Spinal cord (tissue), 10 donors: ENCODE measurements at places on chromosomes 5 and 9. TPM values are rescaled to one million over a fixed set of nuclear protein-coding genes. Genes with fewer than 3 reads are reported as not detected.
A peak's percentile ranks its signal among the peaks of the same experiment; 100 is the strongest.

DNA sequence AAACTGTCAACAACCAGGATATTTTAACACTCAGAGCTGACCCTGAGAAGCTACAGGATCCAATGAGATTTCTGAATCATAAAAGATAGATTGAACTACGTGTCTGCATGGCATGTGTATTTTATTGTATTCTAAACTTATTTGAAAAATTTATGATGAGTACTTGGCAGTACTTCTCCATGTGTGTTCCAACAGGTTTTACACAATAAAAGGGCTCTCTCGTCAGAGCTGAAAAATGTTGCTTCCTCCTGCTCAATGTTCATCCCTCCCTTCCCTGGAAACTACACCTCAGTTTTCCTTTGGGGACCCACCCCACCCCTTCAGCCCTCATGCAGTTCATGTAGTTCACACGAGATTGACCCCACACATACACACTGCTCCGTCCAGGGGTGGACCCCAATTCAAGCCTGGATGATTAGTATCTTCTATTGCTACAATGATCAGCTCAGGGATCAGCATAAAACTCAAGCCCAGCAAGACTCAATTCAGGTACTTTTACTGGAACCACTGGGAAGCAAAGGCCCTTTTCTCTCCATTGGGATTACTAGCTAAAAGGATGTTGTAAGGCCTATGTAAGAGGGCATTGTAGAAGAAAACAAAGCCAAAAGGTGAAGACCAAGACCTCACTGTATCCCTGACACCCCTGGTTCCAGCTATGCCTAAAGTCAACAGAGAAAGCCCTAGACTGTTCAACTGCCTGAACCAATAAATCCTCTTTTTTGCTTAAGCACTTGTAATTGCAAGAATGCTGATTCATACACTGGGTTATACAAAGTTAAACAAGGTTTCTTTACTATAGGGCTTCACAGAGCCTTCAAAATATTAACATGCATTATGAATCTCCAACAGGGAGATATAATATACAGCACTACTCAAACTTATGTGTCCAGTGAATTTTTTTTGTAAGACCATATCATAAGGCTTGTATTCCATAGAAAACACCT, 112.6 kb downstream of the SAXO1 start:
- no peaks in the 10 kb centered on the region for H3K27me3 ChIP-seq
- no peak overlapping the region for H3K27ac ChIP-seq
- H3K36me3 ChIP-seq, result no peaks in the 10 kb centered on the region
- H3K4me1 ChIP-seq, result peaks cover 3% of the 10 kb centered on the region
- no peak overlapping the region for H3K4me3 ChIP-seq

Gene HSPB3
- total RNA-seq, result 0.33 TPM

Gene CDKN2B-AS1
- 0.50 TPM for total RNA-seq

GRCh38 chr9:128770286-128771030, 1.3 kb downstream of the ZER1 start:
- no peaks in the 10 kb centered on the region for H3K27me3 ChIP-seq
- H3K4me3 ChIP-seq, result peak overlapping the region; percentile 92

DNA sequence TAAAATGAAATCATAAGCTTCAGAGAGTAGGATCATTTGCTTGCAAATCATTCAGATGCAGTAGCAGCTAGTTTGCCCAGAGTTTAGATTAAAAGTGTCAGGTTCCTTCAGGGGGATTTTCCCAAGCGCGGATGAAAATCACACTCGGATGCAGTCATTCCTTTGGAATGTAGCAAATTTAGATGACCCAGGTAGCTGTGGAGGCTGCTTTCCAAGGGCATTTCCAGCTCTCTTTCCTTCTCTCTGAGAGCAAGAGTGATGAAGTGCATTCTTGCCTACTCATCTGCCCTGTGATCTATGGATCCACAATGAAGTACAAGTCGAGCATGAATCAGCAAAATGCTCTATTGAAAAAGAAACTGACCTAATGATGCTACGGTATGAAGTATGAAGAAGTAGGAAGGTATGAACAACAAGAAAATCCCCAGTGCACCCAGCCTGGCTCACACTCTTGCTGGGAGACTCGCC, 200.2 kb downstream of the PLK2 start:
- H3K36me3 ChIP-seq, result no peaks in the 10 kb centered on the region
- no peaks in the 10 kb centered on the region for H3K4me1 ChIP-seq
- DNase-seq, result no peak
- H3K27ac ChIP-seq, result no peak overlapping the region
- no peaks in the 10 kb centered on the region for H3K27me3 ChIP-seq
- H3K4me3 ChIP-seq, result no peak overlapping the region

DNA sequence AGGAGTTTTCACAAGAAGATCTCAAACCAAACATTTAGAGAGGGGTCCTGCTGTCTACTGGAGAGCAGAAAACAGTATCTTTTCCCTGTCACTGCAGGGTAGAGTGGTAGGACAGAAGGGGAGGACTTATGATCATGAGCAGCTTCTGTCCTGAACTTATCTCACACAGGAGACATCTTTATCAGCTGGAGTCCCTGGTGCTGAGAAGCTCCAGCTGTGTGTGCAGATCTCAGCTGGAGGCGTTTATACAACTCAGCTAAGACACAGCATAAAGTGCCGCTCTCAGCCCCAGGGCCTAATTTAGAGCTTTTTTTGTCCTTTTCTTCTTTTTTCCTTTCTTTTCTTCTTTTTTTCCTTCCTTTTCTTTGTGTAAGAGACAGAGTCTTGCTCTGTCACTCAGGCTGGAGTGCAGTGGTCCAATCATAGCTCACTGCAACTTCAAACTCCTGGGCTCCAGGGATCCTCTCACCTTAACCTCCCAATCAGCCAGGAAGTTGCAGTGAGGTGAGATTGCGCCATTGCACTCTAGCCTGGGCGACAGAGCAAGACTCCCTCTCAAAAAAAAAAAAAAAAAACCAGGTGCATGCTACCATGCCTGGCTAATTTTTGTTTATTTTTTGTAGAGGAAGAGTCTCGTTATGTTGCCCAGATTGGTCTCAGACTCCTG, 31.9 kb downstream of the CCDC125 start:
- no peak overlapping the region for H3K27ac ChIP-seq
- H3K4me3 ChIP-seq, result no peak overlapping the region
- no peaks in the 10 kb centered on the region for H3K36me3 ChIP-seq
- no peaks in the 10 kb centered on the region for H3K27me3 ChIP-seq
- H3K4me1 ChIP-seq, result no peaks in the 10 kb centered on the region

DNA sequence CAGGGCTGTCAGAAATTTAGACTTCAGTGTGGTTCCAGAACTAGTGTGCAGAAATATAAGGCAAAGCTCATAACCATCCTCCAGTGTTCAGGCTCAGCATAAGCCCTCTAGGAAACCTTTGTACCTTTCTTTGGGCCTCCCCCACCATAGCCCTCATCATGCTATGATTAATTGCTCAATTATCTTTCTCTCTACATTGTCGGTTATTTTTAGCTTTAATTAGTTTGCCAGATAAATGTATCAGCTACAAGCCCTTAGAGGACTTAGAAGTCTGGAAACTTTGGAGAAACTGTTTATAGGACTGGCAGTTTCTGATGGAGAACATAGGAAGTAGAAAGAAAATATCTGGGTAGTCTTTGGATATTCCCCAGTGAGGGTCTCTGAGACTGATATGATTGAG, 43.5 kb upstream of the TNC start:
- peaks cover 7% of the 10 kb centered on the region for H3K4me1 ChIP-seq
- H3K27ac ChIP-seq, result no peak overlapping the region
- DNase-seq, result no peak
- no peaks in the 10 kb centered on the region for H3K36me3 ChIP-seq
